Activated CD8-positive, alpha-beta memory T cell treated with anti-CD3 and anti-CD28 coated beads, Interleukin-2, amount 10 ng/mL, durations not matched to agents 7 days and 5 days (primary cell): ENCODE measurements at places on chromosomes 1 and 21. TPM values are rescaled to one million over a fixed set of nuclear protein-coding genes. Genes with fewer than 3 reads are reported as not detected.

The LCE2A gene
- total RNA-seq, result not detected

DNA sequence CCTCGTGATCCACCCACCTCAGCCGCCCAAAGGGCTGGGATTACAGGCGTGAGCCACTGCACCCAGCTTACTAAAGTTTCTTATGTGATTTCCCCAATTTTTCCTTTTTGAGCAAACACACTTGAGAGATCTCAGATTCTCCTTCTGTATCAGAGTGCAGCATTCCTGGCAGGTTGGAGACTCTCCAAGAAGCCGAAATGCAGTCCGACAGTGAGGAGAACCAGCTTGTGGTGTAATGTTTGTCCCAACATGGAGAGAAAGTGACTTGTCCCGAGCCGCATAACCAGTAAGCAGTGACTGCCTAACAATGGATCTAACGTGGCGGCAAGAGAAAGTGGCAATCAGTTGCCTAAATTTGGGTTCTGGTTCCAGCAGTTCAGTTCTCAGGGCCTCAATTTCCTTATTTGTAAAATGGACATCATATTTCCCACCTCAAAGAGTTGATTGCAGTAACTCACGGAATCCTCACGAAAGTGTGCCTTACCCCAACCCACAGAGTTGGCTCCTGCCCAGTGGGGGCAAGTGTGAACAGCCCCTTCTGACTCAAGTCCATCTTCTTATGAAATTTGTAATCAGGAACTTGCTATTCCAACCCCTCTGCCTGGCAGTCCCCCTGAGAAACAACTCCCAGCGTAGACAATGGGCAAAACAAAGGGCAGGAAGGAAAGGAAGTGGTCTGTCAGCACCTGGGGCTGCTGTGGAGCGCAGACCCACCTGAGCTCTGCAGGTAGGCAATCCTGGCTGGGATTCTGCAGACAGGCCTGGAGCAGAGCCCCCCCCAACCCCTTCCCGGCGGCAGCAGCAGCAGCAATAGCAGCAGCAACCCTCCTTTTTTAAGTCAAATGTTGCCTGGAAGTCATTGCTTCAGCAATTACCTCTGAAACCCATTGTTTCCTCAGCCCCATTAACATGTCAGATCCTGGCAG is 223.6 kb upstream of the POU3F1 start:
- DNase-seq, result no peak

DNA sequence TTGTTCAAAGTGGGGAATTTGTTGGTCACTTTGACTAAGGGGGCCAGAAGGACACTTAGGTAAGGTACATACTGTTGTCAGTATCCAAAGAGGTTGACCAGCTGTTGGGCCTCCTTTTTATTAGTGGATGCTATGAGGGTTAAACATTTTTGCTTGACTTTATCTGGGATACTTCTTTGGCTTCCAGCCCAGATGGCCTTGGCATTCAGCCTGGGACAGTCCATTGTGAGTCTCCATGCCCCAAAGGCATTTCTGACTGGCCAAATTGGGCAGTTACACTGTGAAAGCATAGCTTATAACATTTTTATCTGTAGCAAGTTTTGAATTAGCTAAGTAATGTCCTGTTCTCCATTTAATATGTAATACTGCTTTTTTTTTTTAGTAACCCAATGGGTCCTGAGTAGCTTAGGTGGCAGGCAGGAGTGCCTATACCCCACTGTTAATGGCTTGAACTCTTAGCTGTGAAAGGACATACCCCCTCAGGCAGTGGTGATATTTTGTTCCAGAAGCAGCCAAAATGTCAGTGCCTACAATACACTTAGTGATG is 35.4 kb upstream of the CD1D start:
- DNase-seq, result no peak

DNA sequence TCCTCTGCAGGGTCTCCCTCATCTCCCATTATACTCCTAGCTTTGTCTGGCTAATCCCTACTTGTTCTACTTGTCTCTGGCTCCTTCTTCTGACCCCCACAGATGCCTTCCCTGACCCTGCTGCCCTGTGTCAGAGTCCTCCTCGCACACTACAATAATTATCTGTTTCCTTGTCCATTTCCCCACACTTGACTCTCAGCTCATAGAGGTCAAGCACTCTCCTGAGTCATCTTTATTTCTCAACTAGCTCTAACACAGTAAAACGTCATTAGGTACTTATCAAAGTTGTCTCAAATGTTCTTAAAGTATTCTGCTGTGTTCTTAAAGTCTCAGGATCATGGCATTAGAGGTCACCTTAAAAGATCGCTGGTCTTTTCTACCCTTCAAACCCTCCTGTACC is 47.1 kb downstream of the C8A start:
- no peak for DNase-seq

GRCh38 chr1:20850021-20850420 is 62.9 kb upstream of the HP1BP3 start:
- DNase-seq, result no peak

DNA sequence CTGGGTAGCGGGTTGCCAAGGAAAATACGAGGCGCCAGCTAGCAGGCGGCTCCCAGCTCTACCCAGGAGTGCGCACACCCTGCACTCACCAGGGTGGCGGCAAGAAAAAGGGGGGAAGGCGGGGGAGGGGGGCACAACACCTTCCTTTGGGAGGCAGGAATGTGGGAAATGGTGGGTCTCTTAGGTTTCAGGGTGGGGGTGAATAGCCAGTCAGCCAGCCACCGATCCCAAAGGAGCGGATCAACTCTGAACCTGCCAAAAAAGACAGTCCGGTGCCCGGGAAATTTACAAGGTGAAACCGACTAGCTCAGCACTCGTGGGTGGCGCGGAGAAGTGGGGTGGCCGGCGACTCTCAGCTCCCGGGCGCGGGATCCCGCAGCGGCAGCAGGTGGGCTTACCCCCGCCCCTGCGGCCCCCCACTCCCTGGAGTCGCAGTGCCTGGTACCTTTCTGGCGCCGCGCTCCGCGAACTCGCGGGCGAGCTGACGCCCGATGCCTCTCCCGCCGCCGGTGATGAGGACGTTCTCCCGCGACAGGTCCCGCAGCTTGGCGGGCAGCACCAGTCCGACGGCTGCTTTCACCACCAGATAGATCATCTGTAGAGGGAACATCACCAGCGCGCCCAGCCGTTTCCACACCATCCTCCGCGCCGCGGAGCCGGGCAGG is 1.2 kb downstream of the DHRS3 start:
- DNase-seq, result peak; percentile 62

DNA sequence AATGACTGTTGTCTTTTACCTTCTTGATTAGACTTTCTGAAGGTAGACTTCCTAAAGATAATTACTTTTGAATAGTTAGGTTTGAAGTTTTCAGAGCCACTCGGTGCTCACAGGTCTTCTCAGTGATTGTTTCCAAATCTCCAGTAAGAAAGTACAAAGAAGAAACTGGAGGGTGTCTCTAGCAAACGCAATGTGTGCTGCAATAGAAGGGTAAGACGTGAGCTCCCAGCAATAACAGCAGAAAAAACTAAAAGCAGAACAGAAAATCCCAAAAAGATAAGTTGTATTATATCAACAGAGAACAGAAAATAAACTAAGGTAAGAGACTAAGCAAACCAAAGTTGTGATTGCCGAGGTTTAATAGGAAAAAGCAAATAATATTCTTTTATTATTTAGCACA is 1.8 kb downstream of the CTTNBP2NL start:
- no peak for DNase-seq

GRCh38 chr1:10440305-10440704 is 9.5 kb upstream of the CORT start:
- DNase-seq, result no peak

The ERICH3 gene
- 0.23 TPM for total RNA-seq

DNA sequence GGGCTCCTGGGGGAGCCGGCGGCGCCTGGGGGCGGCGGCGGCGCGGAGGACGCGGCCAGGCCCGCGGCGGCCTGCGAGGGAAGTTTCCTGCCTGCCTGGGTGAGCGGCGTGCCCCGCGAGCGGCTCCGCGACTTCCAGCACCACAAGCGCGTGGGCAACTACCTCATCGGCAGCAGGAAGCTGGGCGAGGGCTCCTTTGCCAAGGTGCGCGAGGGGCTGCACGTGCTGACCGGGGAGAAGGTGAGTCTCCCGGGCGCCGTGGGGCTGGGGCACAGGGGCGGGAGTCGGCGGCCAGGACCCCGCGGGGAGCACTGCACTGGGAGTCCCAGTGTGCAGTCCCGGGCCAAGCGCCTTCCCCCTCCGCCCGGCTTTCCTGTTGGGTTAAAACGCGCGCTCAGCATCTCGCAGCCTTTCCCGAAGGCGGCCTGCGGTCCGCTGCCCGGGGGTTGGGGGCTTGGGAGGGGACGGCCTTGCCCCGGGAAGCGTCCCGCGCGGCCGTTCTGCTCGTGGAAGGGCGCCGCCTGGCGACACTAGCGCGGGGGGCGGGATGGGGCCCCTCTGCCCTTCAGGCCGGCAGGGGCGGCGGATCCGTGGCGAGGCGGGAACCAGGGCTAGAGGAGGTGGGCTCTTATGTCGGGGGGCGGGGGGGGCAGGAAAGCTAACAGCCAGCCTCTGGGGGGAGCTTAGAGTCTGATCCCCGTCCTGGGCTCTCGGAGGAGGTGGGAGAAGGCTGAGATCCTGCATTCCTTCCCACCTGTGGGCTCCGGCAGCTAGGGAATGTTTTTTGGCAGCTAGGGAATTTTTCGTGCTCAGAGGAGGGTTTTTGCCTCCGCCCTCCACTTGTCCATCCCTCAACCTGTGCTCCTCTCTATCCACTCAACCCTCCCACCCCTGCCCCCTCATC is 1.1 kb downstream of the HUNK start:
- DNase-seq, result peak; percentile 47

DNA sequence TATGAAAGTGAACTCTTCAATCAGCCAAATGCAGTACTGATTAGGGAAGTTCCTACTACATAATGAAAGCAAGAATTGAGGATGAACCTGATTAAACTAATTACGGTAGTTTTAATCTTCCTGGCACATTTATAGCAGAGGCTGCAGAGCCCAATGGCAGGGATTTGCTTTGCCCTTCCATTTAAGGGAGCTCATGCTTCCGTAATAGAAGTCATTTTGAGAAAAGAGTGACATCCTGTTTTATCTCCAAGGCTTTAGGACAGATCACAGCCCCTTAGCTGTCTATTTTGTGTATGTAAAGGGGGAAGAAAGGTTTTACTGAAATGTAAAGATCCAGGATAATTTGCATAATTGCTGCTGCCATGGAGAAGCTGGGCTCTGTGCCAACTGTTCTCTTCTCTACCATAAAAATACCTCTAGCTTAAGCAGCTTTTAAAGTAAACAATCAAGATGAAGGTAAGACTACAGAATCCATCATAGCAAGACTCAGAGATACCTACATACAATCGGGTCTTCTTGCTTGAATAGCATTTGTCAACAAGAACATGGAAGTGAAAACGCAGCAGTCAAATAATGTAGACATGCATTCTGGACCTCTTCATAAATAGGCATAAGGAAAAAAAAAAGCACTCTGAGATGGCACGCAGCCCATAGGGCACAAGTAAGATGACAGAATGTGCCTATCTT is 62.5 kb downstream of the ASH1L start:
- no peak for DNase-seq

DNA sequence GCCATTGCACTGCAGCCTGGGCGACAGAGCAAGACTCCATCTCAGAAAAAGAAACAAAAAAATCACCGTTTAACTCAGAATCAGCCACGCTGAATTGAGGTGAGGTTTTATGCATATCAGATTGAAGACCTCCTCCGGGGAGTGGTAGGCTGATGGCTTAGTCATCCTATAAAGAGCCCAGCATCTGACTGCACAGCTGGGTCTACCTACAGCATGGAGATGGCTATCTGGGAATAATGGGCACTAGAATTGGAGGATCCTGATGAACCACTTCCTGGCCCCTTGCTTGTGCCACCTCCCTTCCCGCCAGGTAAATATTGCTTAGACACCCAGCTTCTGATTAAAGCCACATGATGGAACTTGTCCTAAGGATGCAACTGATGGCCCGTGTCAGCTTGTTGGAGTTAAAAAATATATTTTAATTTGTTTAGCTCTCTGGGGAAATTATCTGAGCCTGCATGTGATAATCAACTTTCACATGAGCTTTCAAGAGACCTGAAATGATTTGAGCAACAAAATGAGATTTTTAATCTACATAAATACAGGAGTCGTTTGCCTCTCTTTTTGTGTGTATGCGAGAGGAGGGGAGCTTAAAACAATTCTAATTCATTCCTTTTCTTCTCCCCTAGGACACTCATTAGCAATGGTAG is 157.2 kb downstream of the KIF26B start:
- no peak for DNase-seq

DNA sequence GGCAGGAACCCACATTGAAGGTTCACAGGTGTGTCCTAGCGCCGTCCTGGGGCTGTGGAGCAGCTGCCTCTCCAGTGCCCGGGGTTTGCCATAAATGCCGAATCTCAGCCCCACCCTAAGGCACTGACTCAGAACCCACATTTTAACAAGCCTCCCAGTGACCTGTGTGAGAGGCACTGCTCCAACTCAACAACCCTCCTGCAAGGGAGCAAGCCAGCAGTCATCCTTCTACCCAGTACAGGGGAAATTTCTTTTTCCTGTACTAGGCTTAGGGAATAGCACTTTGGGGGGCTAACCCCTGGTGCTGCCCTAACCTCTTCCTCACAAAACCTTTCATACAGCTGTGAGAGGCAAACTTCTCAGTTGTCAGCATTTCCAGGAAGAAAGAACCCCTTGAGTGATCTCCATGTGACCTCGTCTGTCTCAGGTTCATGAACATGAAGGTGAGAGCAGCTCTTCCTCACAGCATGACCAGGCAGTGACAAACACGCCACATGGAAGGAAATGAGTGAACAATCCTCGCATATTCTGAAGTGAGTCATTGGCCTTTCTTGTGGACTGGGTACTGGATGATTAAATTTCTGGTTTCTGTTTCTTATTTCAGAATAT is 11.4 kb upstream of the BCAR3 start:
- peak; percentile 81 for DNase-seq

GRCh38 chr1:46940307-46940706 is 969 bp downstream of the CYP4A11 start:
- no peak for DNase-seq

The KIF2C gene
- total RNA-seq, result 102 TPM

GRCh38 chr1:167722152-167722869 is 529 bp downstream of the MPZL1 start:
- no peak for DNase-seq

DNA sequence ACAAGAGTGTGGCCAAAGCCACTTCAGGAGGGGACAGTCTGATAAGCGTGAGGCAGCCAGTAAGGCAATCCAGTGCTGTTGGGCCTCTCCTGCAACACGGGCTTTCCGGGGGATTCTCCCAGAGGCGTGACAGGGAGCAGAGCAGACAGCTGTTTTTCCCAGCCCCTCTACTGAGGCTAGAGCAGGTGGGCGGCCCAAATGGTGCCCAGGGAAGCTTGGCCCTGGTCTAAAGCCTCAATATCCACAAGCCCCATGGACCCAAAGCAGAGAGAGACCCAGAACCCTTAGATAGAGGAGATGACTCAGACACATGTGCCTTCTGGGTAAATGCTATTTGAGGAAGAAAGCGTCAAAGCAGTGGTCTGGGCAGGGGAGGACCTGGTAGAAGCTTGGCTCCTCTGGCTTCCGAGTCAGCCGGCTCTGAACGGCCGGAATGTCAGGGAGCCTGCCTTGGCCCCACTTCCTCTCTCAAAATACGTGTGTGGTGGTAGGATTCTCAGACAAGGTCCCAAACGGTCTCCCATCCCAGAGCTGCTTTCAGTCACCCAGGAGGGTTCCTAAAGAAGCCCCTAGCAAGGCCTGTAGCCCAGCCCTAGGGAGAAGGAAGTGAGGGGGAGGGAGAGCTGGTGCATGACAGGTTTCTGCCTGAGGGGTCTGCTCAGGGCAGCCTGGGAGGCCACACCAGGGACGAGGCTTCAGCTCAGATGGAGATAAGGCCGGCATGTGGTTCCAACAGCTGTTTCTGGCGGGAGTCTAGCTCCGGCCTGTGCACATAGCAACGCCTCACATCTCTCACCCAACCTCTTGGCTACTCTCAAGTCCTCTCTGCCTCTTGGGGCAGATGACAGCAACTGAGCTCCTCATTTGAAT is 28.8 kb downstream of the PIK3C2B start:
- no peak for DNase-seq

The RAB3B gene
- 0.05 TPM for total RNA-seq

The CTSS gene
- 85.3 TPM for total RNA-seq

The GPATCH2 gene
- 8.6 TPM for total RNA-seq
